Esophagus squamous epithelium (tissue), 5 donors: ENCODE measurements at places on chromosomes 4 and X.

DNA sequence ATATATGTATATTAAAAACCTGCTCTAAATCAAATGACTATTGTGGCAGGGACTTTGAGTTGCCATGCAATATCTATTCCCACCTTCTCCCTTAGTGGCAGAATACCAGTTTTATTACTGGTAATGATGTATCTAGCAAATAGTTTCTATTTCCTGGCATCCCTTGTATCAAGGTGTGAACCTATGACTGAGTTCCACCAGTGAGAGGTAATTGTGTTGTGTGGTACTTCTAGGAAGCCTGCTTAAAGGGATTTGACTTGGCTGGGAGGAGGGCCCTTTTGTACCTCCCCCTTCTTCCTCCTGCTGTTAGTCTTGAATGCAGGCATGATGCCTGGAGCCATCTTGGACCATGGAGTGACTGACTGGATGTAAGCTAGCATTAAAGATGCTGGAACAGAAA lies 65.4 kb upstream of the DYNLT3 start:
- no peaks in the 10 kb centered on the region for H3K36me3 ChIP-seq
- DNase-seq = no peak
- H3K27me3 ChIP-seq = no peaks in the 10 kb centered on the region
- H3K27ac ChIP-seq = no peak overlapping the region
- no peaks in the 10 kb centered on the region for H3K4me1 ChIP-seq
- no peak overlapping the region for H3K4me3 ChIP-seq

GRCh38 chr4:152039691-152040090 lies 278.9 kb upstream of the GATB start:
- no peaks in the 10 kb centered on the region for H3K4me1 ChIP-seq
- H3K4me3 ChIP-seq = no peak overlapping the region
- H3K36me3 ChIP-seq = no peaks in the 10 kb centered on the region
- no peak for DNase-seq
- no peaks in the 10 kb centered on the region for H3K27me3 ChIP-seq

DNA sequence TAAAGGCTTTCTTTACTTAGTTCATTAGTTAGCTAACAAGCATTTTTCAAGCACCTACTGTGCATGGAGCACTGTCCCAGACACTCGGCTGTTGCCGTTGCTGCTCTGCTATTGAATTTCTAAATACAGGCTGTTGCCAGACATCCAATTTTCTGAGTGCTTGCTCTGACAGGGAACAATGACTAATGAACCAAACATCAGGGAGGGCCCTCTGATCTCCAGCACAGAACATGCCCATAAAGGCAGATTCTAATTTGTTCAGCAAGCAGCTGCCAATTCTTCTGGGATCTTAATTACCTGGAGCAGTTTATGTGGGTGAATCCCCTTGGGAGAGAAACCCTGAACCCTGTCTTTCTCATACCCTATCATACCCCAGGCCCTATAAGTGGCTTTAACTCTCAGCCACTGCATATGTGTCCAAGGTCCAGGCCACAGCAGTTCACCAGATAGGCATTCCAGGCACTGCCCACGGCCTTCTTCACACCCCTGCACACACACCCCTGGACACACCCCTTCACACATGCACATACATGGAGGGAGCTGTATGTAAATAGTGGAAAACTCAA lies 27.9 kb downstream of the TSC22D3 start:
- no peaks in the 10 kb centered on the region for H3K27me3 ChIP-seq
- H3K4me1 ChIP-seq = peaks cover 29% of the 10 kb centered on the region
- no peak for DNase-seq
- H3K27ac ChIP-seq = peak overlapping the region; percentile 68
- H3K4me3 ChIP-seq = no peak overlapping the region

GRCh38 chr4:141636082-141636770 lies at the start of gene IL15:
Gene IL15, plus strand, starts transcription at chr4:141636583. Its CDS starts 82,882 bp downstream, at chr4:141719465.
- DNase-seq = peak; percentile 22
- H3K4me1 ChIP-seq = no peaks in the 10 kb centered on the region
- peak within 1 kb of the TSS; percentile 75 for H3K4me3 ChIP-seq

GRCh38 chrX:10922159-10922558 lies 189.0 kb upstream of the HCCS start:
- no peaks in the 10 kb centered on the region for H3K4me1 ChIP-seq
- H3K4me3 ChIP-seq = no peak overlapping the region
- no peaks in the 10 kb centered on the region for H3K27me3 ChIP-seq
- H3K27ac ChIP-seq = no peak overlapping the region
- H3K36me3 ChIP-seq = no peaks in the 10 kb centered on the region
- no peak for DNase-seq

DNA sequence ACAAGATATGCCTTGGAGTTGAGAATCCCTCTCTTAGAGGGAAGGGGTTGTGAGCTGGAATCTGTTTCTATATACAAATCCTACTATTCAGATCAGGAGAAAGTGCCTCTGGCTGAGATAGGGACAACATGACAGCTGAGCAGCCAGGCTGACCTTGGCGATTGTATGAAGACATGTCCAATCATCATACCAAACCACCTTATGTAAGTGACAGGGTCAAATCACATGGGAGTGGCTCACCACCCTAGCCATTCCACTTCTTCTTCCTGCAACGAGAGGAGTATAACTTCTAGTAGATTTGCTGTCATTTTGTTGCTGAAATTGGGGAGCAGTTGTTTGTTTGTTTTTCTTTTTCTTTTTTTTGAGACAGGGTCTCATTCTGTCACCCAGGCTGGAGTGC lies 48.3 kb upstream of the TMEM150C start:
- no peaks in the 10 kb centered on the region for H3K4me1 ChIP-seq
- no peaks in the 10 kb centered on the region for H3K36me3 ChIP-seq
- no peaks in the 10 kb centered on the region for H3K27me3 ChIP-seq
- DNase-seq = no peak

DNA sequence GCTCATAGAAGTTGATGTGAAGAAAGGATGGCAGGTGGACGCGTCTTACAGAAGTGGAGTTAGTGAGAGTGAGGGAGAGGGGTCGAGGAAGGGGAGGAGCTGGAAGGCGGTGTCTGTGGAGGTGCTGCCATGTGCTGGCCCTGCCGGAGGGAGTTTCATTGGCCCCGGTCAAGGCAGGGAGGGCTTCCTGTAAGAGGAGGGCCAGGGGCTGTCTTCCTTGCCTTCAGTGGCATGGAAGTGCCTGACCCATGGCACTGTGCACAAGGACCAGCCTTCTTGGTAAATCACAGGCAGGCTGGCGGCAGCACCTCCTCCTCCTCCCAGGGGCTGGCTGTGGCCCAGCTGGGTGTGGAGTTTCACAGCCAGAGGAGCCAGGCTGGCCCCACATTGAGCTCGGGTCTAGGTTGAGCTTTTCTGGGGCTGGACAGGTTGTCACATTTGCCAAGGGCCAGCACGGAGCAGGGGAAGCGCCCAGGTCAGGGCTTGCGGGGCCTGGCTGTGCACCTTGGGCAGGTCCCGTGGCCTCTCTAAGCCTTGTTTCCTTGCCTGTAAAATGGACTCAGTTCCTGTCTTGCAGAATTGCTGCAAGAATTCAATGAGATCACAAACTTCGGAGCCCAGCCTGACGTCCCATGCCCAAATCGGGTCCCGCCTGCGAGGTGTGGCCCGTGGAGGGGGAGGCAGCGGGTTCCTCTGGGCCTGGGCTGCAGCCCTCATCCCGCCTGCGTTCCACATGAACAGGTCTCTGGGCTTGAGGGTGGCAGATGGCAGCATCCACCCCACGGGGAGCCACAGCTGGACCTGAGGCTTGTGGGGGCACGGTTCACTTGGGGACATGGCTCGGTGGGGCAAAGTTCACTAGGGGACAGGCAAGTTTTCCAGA lies 7.0 kb downstream of the HTRA3 start:
- no peaks in the 10 kb centered on the region for H3K36me3 ChIP-seq
- H3K4me1 ChIP-seq = peaks cover 91% of the 10 kb centered on the region
- no peaks in the 10 kb centered on the region for H3K27me3 ChIP-seq
- no peak for DNase-seq
- H3K27ac ChIP-seq = no peak overlapping the region
- no peak overlapping the region for H3K4me3 ChIP-seq

GRCh38 chrX:275967-276580 lies 5.1 kb upstream of the PLCXD1 start:
- DNase-seq = no peak
- peak overlapping the region; percentile 78 for H3K27ac ChIP-seq
- H3K4me1 ChIP-seq = peaks cover 12% of the 10 kb centered on the region
- peak overlapping the region; percentile 75 for H3K4me3 ChIP-seq
- H3K36me3 ChIP-seq = no peaks in the 10 kb centered on the region

DNA sequence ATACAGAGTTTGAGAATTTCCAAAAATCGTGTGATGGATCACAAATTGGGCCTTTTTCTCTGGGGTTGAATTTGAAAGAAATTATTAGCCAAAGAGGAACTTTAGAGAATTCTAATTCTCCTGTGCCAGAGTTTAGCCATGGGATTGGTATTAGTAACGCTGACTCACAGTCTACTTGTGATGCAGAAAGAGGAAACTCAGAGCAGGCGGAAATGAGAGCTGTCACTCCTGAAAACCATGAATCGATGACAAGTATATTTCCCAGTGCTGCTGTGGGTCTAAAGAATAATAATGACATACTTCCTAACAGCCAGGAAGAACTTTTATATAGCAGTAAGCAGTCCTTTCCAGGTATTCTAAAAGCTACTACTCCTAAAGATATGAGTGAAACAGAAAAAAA lies 64.9 kb downstream of the N4BP2 start:
- H3K36me3 ChIP-seq = no peaks in the 10 kb centered on the region
- H3K4me3 ChIP-seq = no peak overlapping the region
- no peak for DNase-seq
- peak overlapping the region; percentile 47 for H3K27ac ChIP-seq
- no peaks in the 10 kb centered on the region for H3K4me1 ChIP-seq

GRCh38 chr4:151573945-151574344 lies 165.0 kb downstream of the FHIP1A start:
- no peak overlapping the region for H3K4me3 ChIP-seq
- no peaks in the 10 kb centered on the region for H3K4me1 ChIP-seq
- H3K27me3 ChIP-seq = no peaks in the 10 kb centered on the region
- peak overlapping the region; percentile 12 for H3K27ac ChIP-seq
- no peaks in the 10 kb centered on the region for H3K36me3 ChIP-seq

- H3K36me3 ChIP-seq = no peaks in the 10 kb centered on the region
- H3K4me3 ChIP-seq = no peak overlapping the region
- H3K4me1 ChIP-seq = no peaks in the 10 kb centered on the region
- no peak overlapping the region for H3K27ac ChIP-seq
- no peak for DNase-seq
Observed at GRCh38 chr4:47672696-47673095, 165.2 kb downstream of the CORIN start.

GRCh38 chr4:109955146-109955545 lies 42.5 kb downstream of the EGF start:
- no peak overlapping the region for H3K4me3 ChIP-seq
- H3K27ac ChIP-seq = no peak overlapping the region
- H3K27me3 ChIP-seq = no peaks in the 10 kb centered on the region
- no peaks in the 10 kb centered on the region for H3K4me1 ChIP-seq

DNA sequence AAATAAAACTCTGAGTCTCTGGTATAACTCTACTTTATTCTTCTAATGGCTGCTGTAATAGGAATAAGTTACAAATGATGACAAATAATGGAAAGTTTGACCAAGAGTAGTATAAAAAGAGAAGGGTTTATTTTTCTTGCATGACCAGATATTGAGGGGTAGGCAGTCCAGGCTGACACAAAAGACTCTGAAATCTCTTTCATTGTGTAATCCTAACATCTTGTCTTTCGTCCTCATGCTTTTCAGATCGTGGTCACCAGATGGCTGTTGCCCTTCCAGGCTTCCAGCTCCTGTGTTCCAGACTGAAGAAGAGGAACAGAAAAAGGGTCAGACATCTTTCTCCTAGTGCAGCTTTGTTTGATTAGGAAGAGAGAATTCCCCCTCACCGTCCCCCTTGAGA lies 176.9 kb upstream of the GK2 start:
- no peak for DNase-seq
- H3K36me3 ChIP-seq = no peaks in the 10 kb centered on the region
- H3K4me3 ChIP-seq = no peak overlapping the region
- H3K4me1 ChIP-seq = peaks cover 3% of the 10 kb centered on the region
- peak overlapping the region; percentile 32 for H3K27ac ChIP-seq
- H3K27me3 ChIP-seq = no peaks in the 10 kb centered on the region

- peaks cover 96% of the 10 kb centered on the region for H3K36me3 ChIP-seq
- no peak overlapping the region for H3K4me3 ChIP-seq
- DNase-seq = no peak
- H3K27ac ChIP-seq = no peak overlapping the region
- peaks cover 4% of the 10 kb centered on the region for H3K4me1 ChIP-seq
- no peaks in the 10 kb centered on the region for H3K27me3 ChIP-seq
Observed at GRCh38 chr4:8410066-8410625, 30.4 kb downstream of the ACOX3 start.

- no peak overlapping the region for H3K27ac ChIP-seq
- no peaks in the 10 kb centered on the region for H3K36me3 ChIP-seq
- peaks cover 4% of the 10 kb centered on the region for H3K4me1 ChIP-seq
Observed at GRCh38 chrX:134461437-134461836, 1.5 kb downstream of the HPRT1 start.

GRCh38 chrX:48468693-48469691 lies 1.1 kb downstream of the SLC38A5 start:
- no peaks in the 10 kb centered on the region for H3K27me3 ChIP-seq
- peak overlapping the region; percentile 36 for H3K4me3 ChIP-seq
- H3K4me1 ChIP-seq = peaks cover 21% of the 10 kb centered on the region
- no peaks in the 10 kb centered on the region for H3K36me3 ChIP-seq

DNA sequence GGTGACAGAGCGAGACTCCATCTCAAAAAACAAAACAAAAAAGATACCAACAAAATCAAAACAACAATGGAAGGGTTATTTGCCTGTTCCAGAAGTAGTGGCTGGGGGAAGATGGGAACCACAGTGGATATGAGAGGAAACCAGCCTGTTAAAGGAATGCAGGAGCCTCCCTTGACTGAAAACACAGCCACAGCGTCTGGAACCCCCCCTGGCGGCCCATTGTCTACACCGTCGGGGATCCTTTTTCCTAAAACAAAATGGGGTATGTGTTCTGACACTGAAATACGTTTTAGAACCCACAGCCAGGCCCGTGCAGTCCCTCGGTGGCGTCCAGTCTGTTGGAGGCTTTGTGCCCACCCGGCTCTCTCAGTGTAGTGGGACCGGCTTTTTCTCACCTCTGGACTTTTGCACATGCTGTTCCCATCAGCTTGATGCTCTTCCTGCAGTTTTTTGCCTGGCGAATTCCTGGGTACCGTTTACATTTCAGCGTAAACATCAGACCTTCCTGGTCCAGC lies 19.6 kb downstream of the PIGG start:
- no peaks in the 10 kb centered on the region for H3K4me1 ChIP-seq
- H3K27me3 ChIP-seq = no peaks in the 10 kb centered on the region
- no peak overlapping the region for H3K4me3 ChIP-seq
- H3K27ac ChIP-seq = peak overlapping the region; percentile 2
- H3K36me3 ChIP-seq = peaks cover 25% of the 10 kb centered on the region
- no peak for DNase-seq

DNA sequence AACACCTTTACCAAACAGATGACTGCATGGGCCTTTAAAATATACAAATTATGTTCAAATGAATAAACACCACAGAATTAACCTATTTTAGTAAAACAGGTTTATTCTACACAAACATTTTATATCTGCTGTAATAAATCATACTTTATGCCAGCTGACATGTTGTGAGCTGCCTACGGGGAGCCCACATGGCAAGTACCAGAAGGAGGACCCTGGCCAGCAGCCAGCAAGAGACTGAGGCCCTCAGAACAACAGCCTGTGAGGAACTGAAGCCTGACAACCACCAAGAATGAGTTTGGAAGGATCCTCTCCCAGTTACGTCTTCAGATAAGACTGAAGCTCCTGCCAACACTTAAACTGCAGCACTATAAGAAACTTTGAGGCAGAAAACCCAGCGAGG lies 377.0 kb downstream of the PDGFC start:
- no peak overlapping the region for H3K27ac ChIP-seq
- DNase-seq = no peak
- H3K36me3 ChIP-seq = no peaks in the 10 kb centered on the region
- H3K4me3 ChIP-seq = no peak overlapping the region

- peak overlapping the region; percentile 96 for H3K27ac ChIP-seq
Observed at GRCh38 chr4:87005369-87005689, 70.5 kb downstream of the AFF1 start.

- no peaks in the 10 kb centered on the region for H3K36me3 ChIP-seq
- H3K27me3 ChIP-seq = no peaks in the 10 kb centered on the region
- DNase-seq = no peak
- H3K4me3 ChIP-seq = no peak overlapping the region
Observed at GRCh38 chr4:70158576-70158975, 4.5 kb downstream of the PRR27 start.
